ENCODE measurements at places on chromosomes 4 and X.
A peak's percentile ranks its signal among the peaks of the same experiment; 100 is the strongest.

GRCh38 chrX:39016556-39016955 is 215.3 kb downstream of the MID1IP1 start:
- no peak for DNase-seq

DNA sequence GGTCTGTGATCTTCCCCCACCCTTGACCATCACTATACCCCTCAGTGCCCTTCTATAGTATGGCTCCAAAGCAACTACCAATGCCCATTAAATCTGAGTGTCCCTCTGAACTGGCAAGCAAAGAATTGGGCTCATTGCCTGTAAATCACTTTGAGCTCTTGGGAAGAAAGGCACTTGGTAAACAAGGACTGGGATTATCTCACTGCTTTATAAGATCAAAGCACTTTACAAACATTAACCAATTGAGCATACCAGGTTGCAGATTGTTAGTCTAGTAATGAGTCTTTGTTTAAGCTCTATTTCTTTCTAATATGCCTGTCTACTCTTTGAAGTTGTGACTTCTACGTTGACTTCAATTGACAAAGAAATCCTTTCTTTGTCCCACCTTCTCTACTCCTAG is 34.1 kb downstream of the AREG start:
- no peak for DNase-seq

GRCh38 chr4:5785806-5786680 is 75.0 kb downstream of the EVC start:
- no peak for DNase-seq

DNA sequence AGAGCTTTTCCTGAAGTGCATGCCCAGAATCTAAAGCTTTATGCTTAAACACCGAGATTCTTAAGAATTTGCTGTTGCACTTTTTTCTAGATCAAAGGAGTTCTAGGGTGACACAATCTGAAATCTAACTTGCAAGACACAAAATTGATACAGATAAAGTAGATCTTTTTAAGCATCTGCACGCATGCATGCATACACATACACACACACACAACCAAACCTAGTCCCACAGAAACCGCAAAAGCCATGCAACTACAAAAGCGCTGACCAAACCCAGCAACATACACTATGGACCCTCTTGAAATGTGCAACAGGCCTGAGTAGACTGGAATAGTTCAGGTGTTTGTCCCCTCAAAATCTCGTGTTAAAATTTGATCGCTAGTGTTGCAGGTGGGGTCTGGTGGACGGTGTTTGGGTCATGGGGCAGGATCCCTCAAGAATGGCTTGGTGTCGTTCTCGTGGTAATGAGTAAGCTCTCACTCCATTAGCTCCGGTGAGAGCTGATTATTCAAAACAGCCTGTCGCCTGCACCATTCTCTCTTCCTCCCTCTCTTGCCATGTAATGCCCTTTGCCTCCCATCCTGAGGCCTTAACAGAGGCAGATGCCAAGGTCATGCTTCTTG is 52.7 kb downstream of the IRF2 start:
- no peak for DNase-seq

DNA sequence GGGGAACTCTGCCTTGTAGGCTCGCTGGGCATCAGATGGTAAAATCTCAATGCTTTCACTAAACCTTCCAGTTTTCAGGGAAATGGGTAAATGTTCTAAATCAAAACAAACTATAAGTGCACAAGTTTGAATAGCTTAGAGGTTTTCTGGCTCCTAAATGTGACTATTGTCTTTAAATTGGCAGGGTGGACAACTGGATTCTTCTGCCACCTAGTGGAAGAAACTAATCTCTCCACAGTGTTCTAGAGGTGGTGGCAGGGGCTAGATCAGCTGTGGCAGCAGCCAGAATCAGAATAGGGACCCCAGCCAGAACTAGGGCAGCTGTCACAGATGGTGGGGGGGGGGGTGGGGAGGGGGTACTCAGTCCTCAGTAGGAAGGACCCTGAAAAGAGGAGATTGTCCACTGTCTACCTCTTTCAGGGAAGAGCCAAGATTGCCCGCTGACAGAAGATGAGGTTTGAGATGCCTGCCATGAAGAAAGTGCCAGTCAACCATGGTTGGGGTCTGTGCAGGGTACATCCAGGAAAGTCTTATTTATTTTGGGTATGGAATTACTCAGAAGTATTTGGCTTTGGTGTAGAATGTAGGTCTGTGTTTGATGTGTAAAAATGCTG is 201.4 kb downstream of the CCNG2 start:
- peak; percentile 10 for DNase-seq

DNA sequence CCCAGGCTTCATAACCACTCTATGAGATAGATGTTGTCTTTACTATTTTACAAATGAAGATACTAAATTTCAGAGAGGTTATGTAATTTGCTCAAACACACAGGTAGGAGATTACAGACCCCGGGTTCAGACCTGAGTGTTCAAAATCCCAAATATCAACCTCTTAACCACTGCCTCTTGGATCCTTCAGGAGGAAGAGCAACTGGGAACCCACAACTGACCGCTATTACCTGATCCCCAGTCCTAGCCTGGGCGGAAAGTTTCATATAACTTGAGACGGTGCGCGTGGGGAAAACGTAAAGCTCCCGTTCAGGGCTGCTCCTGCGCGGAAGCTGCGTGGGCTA is 8.9 kb upstream of the PRDM8 start:
- DNase-seq = no peak

DNA sequence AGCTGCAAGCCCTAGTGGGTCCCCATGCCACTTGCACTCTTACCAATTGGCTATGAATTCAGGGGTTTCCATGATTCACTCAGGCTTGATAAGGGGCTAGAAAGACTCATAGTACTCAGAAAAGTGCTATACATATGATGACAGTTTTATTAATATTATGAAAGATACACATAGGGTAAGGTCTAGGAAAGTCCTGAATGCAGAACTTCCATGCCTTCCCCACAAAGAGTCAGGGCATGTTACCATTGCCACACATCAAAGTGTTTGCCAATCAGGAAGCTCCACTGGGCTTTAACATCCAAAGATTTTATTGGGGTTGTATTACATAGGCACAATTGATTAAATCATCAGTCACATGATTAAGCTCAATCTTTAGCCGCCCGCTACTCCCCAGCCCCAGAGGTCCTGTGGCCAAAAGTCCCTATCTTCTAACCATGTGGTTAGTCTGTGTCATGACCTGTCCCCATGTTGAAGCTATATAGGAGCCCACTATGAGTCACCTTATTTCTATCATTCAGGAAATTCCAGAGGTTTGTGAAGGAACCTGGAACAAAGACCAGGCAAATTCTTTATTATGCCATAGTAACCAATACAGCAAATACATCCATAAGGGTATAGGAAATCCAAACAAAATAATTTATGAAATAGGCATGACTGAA is 635.6 kb downstream of the STPG2 start:
- DNase-seq = no peak

DNA sequence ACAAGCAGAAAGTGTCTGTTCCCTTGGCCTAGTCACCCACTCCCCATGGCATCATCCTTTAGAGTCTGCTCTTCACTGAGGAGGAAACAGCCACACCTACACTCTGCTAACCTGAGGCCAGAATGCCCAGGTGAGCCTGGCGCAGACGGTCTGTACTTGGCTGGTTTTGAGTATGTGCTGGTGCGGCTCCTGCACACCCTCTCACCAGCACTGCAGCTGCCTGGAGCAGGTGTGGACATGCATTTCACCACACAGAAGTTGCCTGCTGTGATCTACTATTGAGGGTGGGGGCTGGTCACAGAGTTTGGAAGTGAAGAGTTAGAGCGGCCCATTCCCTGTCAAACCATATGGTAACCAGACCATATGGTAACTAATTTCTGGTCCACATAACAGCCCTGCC is 39.5 kb downstream of the KANTR start:
- peak; percentile 68 for DNase-seq

- DNase-seq = no peak
Measured at GRCh38 chr4:37604461-37604860, 81.7 kb downstream of the RELL1 start.

DNA sequence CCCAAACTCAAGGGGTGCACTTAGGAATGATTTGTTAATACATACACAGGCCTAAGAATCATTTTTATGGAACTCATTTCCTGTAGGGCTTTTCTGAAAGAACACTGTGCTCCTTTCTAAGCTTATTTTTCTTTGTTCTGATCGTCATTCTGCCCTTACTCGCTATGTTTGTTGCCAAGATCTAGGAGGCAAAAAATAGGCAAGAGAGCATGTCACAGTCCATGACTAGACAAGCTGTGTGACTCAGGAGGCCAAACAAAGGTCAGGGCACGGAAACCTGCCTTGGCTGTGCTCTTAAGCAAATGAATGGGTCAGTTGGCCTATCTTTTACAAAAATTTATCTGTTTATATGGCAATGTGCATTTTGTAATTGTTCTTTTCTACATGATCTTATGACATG is 42.5 kb upstream of the C1GALT1C1 start:
- DNase-seq = no peak

- DNase-seq = no peak
Measured at GRCh38 chrX:38817004-38817703, 15.9 kb downstream of the MID1IP1 start.

GRCh38 chrX:41563876-41564275 is 116.7 kb downstream of the NYX start:
- no peak for DNase-seq

GRCh38 chr4:185019456-185020292 is 1.4 kb downstream of the HELT start:
- DNase-seq = no peak

DNA sequence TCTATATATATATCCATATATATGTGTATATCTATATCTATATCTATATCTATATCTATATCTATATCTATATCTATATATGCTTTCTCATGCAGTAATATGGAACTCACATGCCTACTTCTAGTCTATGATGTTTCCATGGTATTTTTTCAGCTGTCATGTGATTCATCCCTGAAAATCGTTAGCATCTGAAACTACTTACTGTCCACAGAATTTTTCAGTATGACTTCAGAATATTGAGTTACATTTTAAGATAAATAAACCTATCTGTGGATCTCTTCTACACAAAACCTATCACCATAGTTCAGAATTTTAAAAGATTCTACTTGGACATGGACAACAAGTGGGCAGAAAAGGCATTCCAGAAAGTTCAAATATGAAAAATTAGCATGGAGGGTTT is 855.1 kb upstream of the INTU start:
- no peak for DNase-seq

DNA sequence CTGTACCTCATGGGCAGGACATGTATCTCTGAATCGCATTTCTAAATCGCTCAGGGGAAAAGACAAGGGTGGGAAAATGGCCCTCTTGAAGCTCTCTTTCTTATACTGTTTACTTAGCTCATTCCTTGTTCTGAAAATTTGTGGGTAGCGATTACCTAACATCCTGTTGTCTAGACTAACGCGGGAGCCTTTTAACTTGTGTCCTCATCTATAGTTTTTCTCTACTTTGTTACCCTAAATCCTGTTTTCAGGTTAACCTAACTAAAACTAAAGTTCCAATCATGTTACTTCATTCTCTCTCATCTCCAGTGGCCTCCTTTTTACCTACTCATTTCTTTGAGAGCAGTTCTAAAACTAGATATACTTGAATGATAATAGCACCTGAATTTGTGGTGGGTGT is 45.0 kb downstream of the SNX25 start:
- DNase-seq = no peak

GRCh38 chr4:89915937-89916336 is 21.3 kb downstream of the MMRN1 start:
- DNase-seq = peak; percentile 5

- DNase-seq = no peak
Measured at GRCh38 chr4:72631296-72631695, 62.3 kb upstream of the ADAMTS3 start.

DNA sequence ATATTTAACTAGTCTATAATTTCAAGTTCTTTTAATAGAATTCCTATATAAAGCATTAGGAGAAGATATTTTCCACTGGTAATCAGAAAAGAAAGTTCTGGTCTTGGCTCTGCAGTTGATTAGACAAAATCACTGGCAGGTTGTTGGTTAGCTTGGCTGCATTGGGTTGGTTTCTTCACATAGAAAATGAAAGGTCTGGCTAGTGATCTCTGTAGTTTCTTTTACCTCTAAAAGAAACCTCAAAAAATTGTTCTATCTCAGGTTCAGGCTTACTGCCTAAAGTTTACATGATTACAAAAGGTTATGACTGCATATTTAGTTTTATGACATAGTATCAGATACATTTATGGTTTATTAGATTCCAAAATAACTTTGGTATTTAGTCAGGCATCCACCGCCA is 95.8 kb upstream of the NAP1L5 start:
- no peak for DNase-seq

- DNase-seq = no peak
Measured at GRCh38 chr4:140789759-140790158, 33.6 kb upstream of the TBC1D9 start.

DNA sequence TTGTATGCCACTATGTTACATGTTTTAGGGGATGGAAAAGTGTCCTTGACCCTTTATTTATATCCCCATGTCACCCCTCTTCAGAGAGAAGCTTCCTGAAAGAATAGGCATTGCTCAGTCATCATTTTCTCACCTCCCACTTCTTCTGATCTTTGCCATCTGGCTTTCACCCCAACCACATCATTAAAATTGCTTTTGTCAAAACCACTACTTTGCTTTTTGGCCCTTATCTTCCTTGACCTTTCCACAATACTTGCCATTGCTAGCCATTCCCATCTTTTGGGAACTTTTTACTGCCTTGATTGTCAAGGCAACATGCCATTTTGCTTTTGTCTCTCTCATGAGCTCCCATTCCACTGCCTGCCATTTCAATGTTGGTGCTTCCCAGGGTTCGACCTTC is 14.9 kb upstream of the FAM9B start:
- no peak for DNase-seq

DNA sequence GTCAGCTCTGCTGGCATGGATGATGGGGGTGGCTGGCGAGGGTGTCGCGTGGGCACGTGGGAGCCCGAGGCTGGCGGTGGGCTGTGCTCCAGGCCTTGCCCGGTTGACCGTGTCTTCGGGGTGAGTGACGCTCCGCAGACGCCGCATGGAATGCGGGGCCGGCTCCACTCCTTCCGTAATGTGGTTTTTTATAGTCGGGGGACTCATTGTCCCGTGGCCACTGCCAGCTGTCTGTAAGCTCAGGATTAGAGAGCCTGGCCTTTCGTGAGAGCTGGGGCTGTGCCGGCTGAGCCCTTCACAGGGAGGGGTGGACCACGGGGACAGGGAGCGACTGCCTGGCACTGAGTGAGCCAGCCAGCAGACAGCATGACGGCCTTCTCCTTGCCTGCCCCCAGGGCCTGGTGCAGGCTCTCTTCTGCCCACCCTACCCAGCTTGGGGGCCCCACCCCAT is 20.4 kb downstream of the DOK7 start:
- DNase-seq = no peak

DNA sequence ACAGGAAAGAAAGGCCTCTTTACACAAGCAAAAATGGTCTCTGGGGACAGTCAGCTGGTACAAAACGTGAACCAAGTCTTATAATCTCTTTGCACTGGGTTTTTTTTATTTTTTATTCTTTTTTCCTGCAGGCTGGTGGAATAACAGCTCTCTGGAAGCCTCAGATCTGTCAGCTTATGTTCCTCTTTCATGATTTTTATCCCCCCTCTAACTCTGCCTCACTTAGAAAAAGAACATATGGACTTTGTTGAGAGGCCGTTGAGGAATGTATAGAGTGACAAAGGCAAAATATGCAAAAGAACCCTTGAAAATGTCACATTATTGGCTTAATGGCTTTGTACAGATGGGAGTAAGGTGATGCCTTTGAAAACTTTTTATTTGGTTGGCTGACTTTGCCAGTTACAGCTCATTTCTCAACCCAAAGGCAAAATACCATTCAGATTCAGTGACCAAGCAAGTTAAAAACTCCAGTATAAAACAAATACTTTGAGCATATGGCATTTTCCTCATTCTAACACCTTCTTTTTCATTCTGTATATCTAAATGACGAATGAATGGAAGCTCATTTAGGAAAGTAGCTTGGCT is 111.1 kb downstream of the RNF150 start:
- DNase-seq = peak; percentile 90

All from NCI-H2171 treated with DMSO at 0.1 percent for 48 hours (cell line).